Fibroblast of pulmonary artery (primary cell): ENCODE measurements at places on chromosomes 7 and 10.

- DNase-seq = peak; percentile 12
Observed at GRCh38 chr7:80583901-80584300, 54.5 kb upstream of the CD36 start.

GRCh38 chr7:151138153-151138851, 29.2 kb downstream of the GBX1 start:
- DNase-seq = no peak

- no peak for DNase-seq
Observed at GRCh38 chr10:37754538-37755323, 102.7 kb downstream of the ZNF248 start.

DNA sequence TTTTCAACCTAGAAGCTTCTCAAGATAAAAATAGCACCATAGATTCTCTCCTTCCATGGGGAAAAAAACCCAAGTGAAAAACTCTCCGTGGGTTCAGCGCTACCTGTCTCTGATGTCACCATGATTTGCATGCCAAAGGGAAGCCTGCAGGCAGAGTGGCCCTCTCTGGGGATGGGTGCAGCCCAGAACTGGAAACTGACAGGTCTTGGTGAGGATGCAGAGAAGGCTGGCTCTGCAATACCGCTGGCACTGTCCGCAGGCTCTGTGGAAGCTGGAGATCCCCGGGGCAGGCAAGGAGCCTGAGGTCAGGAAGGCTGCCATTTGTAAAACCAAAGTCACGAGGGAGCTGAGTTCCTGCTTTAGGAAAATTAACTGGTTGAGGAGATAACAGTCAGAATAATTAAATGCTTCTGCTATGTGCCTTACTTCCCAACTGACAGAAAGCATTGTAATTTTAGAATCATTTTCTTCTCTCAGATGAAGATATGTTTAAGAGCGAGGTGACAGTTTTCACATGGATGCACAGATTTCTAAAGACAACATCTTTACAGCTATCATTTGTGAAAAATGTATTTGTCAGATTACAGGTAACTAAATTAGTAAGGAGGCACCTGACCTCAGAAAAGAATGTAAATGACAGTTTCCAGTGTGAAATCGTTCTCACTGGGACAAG, 731.5 kb upstream of the FZD8 start:
- no peak for DNase-seq

GRCh38 chr7:149595541-149595940, 97.9 kb upstream of the ZNF746 start:
- no peak for DNase-seq

GRCh38 chr10:1736972-1737221, 428 bp downstream of the ADARB2 start:
- no peak for DNase-seq

GRCh38 chr7:106356-106755, 86.0 kb upstream of the FAM20C start:
- no peak for DNase-seq

DNA sequence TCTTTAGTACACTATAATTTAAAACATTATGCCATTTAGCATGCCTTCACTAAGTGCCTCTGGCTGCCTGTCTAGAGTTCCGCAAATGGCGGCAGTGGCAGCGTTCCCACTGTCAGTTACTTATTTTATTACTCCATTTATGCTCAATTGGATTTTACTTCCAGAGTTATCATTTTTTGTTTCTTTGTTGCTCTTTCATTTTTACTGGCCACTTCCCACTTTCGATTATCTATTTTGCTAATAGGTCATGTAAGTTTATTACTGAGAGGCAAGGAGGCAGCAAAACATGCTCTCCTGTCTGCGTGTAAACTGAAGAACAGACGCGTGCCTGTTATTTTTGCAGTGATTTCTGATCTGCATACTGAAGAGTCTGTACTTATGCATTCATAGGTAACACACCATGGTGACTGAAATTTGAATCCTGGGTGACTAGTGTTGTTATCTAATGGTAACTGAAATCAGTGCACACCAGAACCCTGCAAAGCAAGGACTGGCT, 23.1 kb downstream of the KDM7A start:
- DNase-seq = no peak

DNA sequence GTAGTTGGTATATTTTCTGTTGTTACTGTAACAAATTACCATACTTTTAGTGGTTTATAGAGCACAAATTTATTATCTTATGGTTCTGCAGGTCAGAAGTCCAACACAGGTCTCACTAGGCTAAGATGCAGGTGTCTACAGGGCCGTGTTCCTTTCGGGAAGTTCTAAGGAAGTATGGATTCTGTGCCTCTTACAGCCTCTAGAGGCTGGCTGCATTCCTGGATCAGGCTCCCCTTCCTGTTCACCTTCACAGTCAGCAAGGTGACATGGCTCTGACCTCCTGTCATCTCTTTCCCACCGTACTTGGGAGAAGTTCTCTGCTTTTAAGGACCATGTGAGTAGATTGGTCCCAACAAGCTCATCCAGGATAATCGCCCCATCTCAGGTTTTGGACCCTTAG, 37.3 kb downstream of the BMPR1A start:
- DNase-seq = no peak

DNA sequence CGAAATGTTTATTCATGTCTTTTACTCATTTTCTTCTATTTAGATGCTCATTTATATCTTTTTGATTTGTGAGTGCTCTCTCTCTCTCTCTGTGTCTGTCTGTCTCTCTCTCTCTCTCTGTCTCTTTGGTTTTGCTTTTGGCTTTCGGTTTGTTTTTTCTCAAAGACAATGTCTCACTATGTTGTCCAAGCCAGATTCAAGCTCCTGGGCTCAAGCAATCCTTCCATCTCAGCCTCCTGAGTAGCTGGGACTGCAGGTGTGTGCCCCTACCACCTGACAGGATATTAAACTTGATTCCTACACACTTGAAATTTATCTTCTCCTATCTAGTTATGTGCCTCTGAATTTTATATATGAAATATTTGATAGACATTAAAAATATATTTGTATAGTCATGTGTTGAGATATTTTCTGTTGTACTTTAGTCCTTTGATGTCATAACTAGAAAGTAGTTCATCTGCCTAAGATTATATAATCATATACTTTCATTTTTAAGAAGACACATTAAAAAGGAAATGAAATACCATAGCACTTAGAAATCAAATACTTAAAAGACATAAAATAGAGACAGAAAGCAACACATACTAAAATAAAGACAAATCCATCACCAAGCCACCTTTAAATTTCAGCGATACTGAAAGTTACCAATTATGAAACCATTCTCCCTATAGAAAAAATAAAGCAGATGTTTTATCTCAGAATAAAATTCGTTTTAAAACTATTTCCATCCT, 68.1 kb upstream of the SFMBT2 start:
- no peak for DNase-seq

DNA sequence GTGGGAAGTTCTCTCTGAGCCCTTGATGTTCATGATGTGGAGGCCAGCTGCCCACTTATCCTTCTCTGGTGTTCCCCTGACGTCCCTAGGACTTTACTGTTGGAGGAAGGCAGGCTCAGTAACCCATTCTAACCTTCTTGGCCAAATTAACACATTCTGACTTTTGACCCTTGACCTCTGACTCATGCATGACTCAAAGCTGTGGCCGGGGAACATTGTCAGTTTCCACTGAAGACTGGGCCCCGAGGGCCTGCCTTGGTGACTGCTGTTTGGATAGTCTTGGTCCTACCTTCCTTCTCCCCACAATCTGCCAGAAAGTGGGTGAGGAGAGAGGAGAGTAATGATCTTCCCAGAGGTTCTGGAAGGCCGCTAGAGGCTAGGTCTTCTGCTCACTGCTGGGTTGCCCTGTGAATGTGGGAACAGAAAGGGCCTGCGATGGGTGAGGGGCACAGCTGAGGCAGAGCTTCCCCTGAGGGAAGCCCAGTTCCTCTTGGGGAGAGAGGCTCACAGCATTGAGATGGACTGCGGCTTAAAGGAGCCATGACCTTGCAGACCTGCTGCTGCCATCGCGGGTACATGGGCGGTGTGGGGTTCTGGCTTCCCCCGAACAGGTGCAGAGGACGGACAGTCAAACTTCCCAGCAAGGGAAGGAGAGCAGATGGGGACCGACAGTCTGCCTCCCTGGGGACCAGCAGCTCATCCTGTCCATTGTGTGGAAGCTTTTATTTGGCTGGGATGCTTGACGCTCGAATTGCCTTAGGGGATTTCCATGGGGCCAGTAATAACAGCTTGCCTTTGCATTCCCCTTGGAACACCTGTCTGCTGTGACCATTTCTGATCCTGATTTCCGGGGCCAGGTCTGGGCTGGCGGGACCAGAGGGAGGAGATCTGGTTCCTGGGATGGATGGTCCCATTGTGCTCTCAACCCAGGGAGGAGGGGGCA, 43.8 kb downstream of the ADAMTS14 start:
- DNase-seq = peak; percentile 44

GRCh38 chr10:128211064-128211504, 84.9 kb upstream of the MKI67 start:
- no peak for DNase-seq

GRCh38 chr10:89861584-89862301, 160.4 kb downstream of the KIF20B start:
- DNase-seq = peak; percentile 26

- peak; percentile 68 for DNase-seq
Observed at GRCh38 chr7:19754521-19755116, 18.8 kb downstream of the TMEM196 start.

DNA sequence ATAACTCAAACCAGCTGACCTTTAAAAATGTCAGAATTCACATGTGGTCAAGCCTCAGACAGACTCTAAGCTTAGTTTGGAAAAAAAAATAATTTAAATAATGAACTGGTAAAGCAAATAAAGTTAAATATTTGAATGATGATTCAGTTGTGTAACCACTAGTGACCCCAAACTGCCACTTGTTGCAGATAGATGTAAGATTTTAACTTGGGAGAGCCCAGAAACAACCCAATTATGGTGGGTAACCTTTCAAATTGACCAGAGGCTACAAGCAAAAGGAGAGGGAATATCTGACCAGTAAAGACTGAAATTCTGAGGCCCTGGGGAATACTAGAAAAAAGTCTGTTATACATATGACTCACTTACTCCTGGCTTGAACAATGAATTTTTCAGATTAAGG, 268.1 kb downstream of the HPSE2 start:
- peak; percentile 5 for DNase-seq

- DNase-seq = no peak
Observed at GRCh38 chr7:50317221-50317678, 12.7 kb downstream of the IKZF1 start.

DNA sequence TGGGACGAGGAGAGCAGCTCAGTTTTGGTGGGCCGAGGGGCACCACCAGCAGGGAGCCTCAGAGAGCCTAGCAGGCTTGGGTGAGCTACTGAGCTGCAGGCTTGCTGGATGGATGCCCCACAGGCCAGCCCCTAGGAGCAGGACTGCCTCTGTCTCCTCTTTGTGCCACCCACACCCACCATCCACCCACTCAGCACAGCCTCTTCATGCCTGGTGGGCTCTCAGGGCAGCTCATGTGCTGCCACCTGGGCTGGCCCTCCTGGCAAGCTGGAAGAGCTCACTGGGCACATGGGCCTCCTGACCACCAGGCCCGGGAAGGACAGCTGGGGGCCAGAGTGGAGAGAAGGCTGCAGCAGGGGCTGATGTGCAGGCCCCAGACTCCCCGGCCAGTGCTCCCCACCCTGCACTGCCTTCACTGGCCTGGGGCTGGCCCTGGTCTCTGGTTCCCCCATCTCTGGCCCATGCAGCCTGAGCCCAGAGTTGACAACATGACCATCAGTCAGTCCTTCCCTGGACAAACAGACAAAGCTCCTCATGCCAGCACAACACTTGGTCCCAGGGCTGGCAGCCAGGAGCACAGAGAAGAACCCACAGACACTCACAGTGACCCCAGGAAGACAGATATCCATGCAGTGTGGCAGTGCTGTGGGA, 8.2 kb downstream of the RASGEF1A start:
- DNase-seq = no peak

GRCh38 chr10:86060386-86061277, 306.0 kb downstream of the GRID1 start:
- DNase-seq = no peak

GRCh38 chr7:87113077-87113476, 39.2 kb upstream of the DMTF1 start:
- peak; percentile 85 for DNase-seq
